ENCODE measurements at places on chromosomes 16 and 17.

DNA sequence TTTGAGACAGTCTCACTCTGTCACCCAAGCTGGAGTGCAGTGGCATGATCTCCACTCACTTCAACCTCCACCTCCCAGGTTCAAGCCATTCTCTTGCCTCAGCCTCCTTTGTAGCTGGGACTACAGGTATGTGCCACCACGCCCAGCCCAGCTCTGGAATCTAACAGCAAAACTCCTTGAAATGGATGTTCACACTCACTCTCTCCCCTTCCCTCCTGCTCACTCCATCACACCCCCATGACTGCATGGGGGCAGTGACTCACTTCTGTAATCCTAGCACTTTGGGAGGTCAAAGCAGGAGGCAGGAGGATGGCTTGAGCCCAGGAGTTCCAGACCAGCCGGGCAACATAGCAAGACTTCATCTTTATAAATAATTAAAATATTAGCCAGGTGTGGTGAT, 11.1 kb upstream of the TFAP4 start:
- DNase-seq: no peak

- no peak for DNase-seq
Observed at GRCh38 chr17:39100530-39100929, 50.9 kb downstream of the PLXDC1 start.

GRCh38 chr17:2055292-2056205, 646 bp downstream of the HIC1 start:
- DNase-seq: no peak

- DNase-seq: no peak
Observed at GRCh38 chr17:1160591-1161390, 19.0 kb downstream of the ABR start.

DNA sequence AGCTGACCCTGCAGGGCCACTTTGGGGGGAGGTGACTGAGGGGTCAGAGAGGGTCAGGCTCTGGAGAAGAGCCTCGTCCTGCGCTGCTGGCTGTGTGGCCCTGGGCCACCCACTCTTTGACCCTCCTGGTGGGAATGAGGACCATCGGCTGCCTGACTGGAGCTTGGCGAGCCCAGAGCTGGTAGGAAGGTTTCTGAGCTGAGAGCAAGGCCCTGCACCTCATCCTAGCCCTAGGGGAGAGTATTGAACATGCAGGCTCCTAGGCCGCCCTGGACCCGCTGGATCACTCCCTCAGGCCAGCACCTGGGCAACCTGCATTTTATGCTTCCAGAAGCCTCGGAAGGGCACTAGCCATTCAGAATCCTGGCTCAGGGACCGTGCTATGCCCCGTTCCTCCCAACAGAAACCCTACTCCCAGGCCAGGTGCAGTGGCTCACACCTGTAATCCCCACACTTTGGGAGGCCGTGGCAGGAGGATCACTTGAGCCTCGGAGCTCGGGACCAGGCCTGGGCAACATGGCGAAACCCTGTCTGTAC, 14.5 kb downstream of the MAP2K3 start:
- no peak for DNase-seq

GRCh38 chr17:7203391-7203790, 16.2 kb downstream of the DLG4 start:
- no peak for DNase-seq

- no peak for DNase-seq
Observed at GRCh38 chr17:16027708-16028584, 28.3 kb downstream of the TTC19 start.

Data from D341Med (cell line).